CD4-positive, CD25-positive, alpha-beta regulatory T cell (primary cell): ENCODE measurements at places on chromosomes 5 and 9. TPM values are rescaled to one million over a fixed set of nuclear protein-coding genes. Genes with fewer than 3 reads are reported as not detected.
A peak's percentile ranks its signal among the peaks of the same experiment; 100 is the strongest.

DNA sequence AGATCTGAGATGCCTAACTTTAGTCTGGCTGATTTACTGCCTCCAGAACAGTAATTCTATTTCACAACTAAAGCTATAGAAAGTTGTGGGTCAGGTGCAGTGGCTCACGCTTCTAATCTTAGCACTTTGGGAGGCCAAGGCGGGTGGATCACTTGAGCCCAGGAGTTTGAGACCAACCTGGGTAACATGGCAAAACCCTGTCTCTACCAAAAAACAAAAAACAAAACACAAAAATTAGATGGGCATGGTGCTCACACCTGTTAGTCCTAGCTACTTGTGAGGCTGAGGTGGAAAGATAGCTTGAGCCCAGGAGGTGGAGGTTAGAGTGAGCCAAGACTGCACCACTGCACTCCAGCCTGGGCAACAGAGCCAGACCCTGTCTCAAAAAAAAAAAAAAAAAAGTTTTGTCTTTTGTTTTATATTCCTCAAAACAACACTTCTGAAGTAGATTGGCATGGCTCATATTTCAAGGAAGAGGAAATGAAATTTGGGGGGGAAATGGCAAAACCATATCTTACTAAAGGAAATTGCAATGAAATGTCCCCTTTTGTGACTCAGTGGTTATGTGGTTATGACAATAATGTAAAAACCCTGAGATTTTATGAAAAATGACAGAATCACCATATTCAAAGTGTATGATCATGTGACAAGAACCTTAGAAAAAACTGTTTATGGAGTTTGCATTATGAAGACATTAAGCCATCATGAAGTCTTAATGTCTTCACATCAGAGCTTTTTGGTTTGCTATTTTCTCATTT, 16.2 kb downstream of the FNBP1 start:
- DNase-seq, result no peak
- H3K27me3 ChIP-seq, result no peaks in the 10 kb centered on the region
- peak overlapping the region; percentile 91 for H3K27ac ChIP-seq
- peak overlapping the region; percentile 47 for H3K4me3 ChIP-seq
- H3K4me1 ChIP-seq, result peaks cover 98% of the 10 kb centered on the region
- H3K36me3 ChIP-seq, result peaks cover 10% of the 10 kb centered on the region

Gene ACOT12
- not detected for total RNA-seq

GRCh38 chr5:112846556-112846955, 14.5 kb upstream of the SRP19 start:
- H3K27ac ChIP-seq, result no peak overlapping the region
- DNase-seq, result no peak
- no peaks in the 10 kb centered on the region for H3K27me3 ChIP-seq
- H3K4me3 ChIP-seq, result no peak overlapping the region
- peaks cover 2% of the 10 kb centered on the region for H3K36me3 ChIP-seq

Gene IRGM
- total RNA-seq, result 1.8 TPM

Gene ACTBL2
- not detected for total RNA-seq

- H3K27me3 ChIP-seq, result no peaks in the 10 kb centered on the region
- H3K4me1 ChIP-seq, result peaks cover 7% of the 10 kb centered on the region
- peaks cover 40% of the 10 kb centered on the region for H3K36me3 ChIP-seq
Observed at GRCh38 chr5:180563994-180564393, 27.3 kb downstream of the SCGB3A1 start.

- no peaks in the 10 kb centered on the region for H3K4me1 ChIP-seq
- H3K27ac ChIP-seq, result no peak overlapping the region
- no peaks in the 10 kb centered on the region for H3K27me3 ChIP-seq
- DNase-seq, result no peak
- H3K4me3 ChIP-seq, result no peak overlapping the region
Observed at GRCh38 chr9:136522314-136523237, 23.3 kb downstream of the NOTCH1 start.

- no peaks in the 10 kb centered on the region for H3K27me3 ChIP-seq
- no peaks in the 10 kb centered on the region for H3K4me1 ChIP-seq
- no peak overlapping the region for H3K27ac ChIP-seq
- H3K36me3 ChIP-seq, result no peaks in the 10 kb centered on the region
Observed at GRCh38 chr5:112275671-112276070, 143.4 kb downstream of the EPB41L4A start.

GRCh38 chr9:105385381-105385985, 62.4 kb upstream of the FSD1L start:
- H3K4me3 ChIP-seq, result peak overlapping the region; percentile 89
- H3K27ac ChIP-seq, result no peak overlapping the region
- H3K4me1 ChIP-seq, result peaks cover 6% of the 10 kb centered on the region
- H3K36me3 ChIP-seq, result no peaks in the 10 kb centered on the region

- H3K27me3 ChIP-seq, result no peaks in the 10 kb centered on the region
- H3K27ac ChIP-seq, result peak overlapping the region; percentile 66
- peak overlapping the region; percentile 61 for H3K4me3 ChIP-seq
Observed at GRCh38 chr5:109695005-109695926, 5.5 kb downstream of the MAN2A1 start.

GRCh38 chr5:59491945-59492344, 401.6 kb downstream of the PDE4D start:
- no peak overlapping the region for H3K4me3 ChIP-seq
- H3K27me3 ChIP-seq, result no peaks in the 10 kb centered on the region
- no peak overlapping the region for H3K27ac ChIP-seq
- no peaks in the 10 kb centered on the region for H3K4me1 ChIP-seq
- no peak for DNase-seq

DNA sequence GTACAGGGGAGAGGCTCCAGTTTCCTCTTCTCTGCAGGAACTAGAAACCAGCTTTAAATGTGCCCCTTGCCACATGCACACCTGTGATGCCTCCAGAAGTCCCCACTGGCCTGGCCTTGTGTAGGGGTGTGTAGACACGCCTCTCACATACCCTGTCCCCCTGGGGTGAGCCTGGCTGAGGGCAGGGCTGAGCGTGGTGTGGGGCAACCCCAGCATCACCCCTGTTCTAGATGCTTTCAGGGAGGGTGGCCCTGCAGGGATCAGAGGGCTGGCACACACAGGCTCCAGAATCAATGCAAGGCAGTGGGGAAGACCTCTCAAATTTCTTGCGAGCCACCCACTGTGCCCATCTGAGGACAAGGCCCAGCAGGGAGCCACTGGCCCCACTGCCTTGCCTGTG, 54.7 kb downstream of the NXNL2 start:
- no peaks in the 10 kb centered on the region for H3K4me1 ChIP-seq
- no peaks in the 10 kb centered on the region for H3K36me3 ChIP-seq
- no peak overlapping the region for H3K4me3 ChIP-seq
- no peaks in the 10 kb centered on the region for H3K27me3 ChIP-seq
- no peak overlapping the region for H3K27ac ChIP-seq

Gene TTC16
- total RNA-seq, result 1.7 TPM

DNA sequence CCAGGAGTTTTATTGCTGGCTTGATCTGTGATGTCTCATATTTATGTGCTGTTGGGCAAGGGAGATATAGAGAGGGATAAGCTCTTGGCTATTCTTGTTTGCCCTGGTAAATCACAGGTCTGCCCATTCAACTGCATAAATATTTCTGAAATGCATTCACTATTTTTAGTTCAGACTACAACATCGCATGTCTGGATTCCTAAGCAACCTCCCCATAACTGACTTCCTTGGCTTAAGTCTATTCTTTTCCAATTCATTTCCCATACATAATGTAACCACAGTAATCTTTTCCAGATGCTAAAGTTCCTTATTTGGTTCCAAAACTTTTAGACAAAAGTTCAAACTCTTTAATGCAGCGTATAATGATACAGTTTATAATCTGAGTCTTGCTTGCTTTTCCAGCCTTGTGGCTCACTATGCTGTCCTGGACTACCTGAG, 321.4 kb upstream of the ACTBL2 start:
- H3K4me1 ChIP-seq, result no peaks in the 10 kb centered on the region
- no peaks in the 10 kb centered on the region for H3K36me3 ChIP-seq
- no peak overlapping the region for H3K27ac ChIP-seq
- H3K27me3 ChIP-seq, result peaks cover 3% of the 10 kb centered on the region

DNA sequence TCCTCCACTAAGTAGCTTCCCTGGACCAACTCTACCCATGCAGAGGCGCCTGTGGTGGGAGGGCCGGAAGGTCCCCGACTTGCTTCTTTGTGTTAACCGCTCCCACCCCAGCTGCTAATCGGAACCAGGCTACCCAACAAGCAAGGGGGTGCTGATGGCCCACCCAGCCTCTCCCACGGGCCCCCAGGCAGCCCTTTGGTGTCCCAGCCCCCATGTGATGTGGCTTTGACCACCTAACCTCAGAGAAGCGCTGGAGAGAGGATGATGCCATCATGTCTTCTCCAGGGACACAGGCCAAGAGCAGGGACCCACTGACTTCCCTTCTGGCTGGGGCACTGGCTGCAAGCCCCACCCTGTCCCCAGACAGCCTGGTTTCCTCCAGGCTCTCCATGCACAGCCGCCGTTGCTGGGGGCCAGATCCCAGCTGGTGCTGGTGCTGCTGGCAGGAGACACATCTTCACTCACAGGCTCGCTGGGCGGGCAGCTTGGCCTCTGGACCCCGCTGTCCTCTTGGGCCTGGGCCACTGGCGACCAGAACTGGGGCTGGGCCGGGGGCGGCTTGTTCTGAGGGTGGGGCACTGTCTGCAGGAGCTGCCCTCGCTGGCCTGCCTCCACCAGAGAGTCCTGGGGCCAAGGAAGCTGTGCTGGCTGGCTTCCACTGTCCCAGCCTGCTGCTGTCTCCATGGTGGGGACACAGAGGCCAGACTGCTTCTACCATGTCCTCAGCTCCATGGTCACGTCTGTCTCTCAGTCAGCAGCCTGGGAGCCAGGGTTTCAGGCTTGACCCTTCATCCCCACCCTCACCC, 27.8 kb downstream of the LAMC3 start:
- no peaks in the 10 kb centered on the region for H3K36me3 ChIP-seq
- H3K4me1 ChIP-seq, result no peaks in the 10 kb centered on the region
- H3K4me3 ChIP-seq, result no peak overlapping the region

DNA sequence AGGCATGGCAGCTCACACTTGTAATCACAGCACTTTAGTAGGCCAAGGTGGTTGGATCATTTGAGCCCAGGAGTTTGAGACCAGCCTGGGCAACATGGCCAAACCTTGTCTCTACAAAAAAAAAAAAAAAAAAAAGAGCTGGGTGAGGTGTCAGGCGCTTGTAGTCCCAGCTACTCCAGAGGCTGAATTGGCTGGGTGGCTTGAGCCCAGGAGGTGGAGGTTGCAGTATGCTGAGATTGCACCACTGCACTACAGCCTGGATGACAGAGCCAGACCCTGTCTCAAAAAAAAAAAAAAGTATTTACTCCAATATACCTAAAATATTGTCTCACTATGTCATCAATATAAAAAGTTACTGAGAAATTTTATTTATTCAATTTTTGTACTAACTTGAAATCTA, 2.8 kb downstream of the SCAI start:
- H3K4me1 ChIP-seq, result peaks cover 31% of the 10 kb centered on the region
- H3K27ac ChIP-seq, result no peak overlapping the region
- no peak overlapping the region for H3K4me3 ChIP-seq
- H3K27me3 ChIP-seq, result no peaks in the 10 kb centered on the region
- no peak for DNase-seq
- H3K36me3 ChIP-seq, result peaks cover 6% of the 10 kb centered on the region

DNA sequence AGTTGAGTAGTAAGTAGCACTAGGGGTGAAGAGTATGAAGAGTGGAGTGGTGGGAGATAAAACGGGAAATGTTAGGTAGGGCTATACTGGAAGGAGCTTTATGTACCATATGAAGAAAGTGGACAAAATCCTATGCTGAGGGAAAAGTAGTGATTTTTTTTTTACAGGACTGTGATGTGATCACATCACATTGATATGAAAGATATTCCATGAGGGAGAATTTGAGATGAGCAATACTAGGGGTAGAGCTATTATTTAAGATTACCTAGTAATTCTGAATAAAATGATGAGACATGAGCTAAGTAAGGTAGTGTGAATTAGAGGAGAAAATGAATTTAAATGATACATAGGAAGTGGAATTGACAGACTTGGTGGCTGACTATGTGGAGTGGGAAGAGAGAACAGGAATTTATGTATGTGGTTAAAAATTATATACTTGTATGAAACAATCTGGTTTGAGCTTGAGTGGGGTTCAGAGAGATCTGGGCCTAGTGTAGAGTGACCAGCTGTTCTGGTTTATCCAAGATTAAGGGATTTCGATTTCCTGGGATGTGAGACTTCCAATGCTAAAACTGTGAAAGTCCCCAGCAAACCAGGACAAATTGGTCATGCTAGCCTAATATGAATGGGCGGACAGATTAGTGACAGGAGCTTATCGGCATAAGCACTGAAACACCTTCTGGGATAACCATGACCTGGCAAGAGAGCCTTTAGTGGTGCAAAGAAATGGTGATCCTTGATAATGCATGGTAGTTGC, 29.3 kb upstream of the STOM start:
- no peak overlapping the region for H3K4me3 ChIP-seq
- no peak overlapping the region for H3K27ac ChIP-seq
- no peak for DNase-seq
- H3K27me3 ChIP-seq, result peaks cover 3% of the 10 kb centered on the region

DNA sequence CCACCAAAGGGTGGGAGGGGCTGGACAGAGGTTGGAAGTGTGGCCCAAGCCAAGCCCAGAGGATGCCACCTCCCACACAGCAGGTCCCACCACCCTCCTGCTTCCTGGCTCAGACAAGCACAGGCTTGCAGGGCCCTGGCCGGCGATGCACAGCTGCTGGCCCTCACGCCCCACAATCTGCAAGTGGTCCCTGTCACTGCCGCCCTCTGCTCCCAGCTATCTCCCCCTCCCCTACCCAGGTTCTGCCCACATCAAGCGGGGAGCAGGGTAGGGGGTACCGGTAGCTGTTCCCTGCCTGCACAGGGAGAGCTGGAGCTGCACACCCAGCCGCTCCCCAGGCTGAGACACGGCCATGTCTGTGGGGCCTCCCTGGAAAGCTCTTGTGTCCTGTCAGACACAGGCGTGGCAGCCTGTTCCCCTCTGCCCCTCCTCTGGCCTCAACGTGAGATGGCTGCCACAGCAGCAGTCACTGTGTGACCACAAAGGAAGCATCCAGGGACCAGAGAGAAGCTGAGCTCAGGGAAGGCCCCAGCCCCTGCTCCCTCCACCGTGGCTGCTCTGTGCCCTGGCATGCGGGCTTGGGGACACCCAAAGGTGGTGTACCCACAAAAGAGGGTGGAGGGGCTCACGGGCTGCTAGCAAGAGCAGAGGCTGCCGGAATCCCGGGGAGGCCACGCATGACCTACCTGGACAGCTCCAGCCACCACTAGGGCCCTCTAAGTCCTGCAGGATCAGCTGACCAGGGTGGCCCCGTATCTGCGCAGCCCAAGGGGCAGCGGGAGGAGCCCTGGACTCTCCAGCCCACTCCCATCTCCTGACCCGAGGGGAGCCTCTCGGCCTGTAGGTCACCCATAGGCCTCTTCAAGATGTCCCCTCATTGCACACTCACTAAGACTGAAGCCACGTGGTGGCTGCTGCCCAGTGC, 10.9 kb upstream of the ZDHHC11 start:
- H3K4me3 ChIP-seq, result no peak overlapping the region
- DNase-seq, result no peak
- H3K27ac ChIP-seq, result no peak overlapping the region
- H3K4me1 ChIP-seq, result no peaks in the 10 kb centered on the region
- peaks cover 34% of the 10 kb centered on the region for H3K36me3 ChIP-seq
- no peaks in the 10 kb centered on the region for H3K27me3 ChIP-seq

- no peak for DNase-seq
- no peak overlapping the region for H3K27ac ChIP-seq
Observed at GRCh38 chr9:117412006-117412715, 2.7 kb downstream of the ASTN2 start.
